Right atrium auricular region (tissue), 2 donors: ENCODE measurements at places on chromosomes 5 and 9.

DNA sequence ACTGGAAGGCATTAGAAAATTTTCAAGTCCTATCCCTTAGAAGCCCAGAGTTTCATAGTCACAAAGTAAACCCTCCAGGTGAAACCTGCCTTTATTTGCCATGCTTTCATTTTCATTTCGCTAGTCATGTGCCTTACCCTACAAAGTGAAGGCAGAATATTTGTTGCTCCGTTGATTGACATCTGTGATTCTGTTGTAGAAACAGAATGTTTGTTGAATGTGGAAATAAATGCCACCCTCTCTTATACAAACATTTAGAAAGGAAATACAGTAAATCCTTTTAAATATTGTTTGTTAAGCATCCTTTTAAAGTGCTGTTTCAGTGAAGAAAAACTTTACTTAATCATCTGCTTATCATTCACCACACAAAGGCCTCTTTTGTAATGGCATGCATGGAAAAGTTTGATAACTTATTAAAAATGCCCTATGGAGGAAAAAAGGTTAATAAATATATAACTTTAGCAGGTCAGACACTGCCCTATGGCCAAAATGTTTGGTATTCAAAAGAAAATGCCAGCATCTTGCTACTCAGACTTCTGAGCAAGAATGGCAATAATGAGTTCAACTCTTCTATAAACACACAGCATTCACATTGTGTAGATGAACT is 34.3 kb upstream of the CAST start:
- H3K4me3 ChIP-seq: no peak overlapping the region
- H3K4me1 ChIP-seq: no peaks in the 10 kb centered on the region
- no peak for DNase-seq
- no peak overlapping the region for H3K27ac ChIP-seq

DNA sequence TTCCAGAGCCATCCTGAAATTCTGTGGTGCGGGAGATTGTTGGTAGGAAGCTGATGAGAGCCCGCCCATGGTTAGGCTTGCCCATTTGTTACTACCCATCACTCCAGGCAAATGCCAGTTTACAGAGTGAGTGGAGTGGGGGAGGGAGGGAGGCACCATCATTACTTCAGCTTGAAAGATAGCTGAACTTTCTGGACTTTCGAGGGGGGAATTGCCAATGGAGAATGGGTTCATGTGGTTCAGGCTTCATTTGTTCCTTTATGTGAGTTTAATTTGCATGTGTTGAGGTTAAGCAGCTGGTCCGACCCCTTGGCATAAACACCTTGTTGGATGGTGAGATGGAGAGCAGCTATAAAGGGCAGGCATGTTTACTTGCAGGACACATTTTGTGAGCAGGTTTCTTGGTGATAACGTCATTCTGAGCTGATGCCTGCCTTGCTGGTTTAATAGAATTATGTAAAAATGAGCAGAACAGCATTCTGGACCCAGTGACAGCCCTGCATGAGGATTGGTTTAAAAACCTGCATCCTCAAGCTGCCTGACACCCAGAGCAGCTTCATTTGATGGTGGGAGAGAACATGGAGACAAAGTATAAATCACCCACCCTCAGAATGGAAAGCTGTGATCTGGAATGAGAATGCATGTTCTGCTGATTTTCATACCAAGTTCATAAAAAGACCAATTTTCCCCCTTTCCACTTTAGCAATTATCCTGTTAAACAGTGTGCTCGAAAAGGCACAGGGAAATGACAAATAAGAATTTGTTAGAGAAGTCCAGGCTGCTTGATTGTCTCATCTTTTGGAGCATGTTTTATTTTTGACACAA is 106.3 kb downstream of the TRIO start:
- no peak overlapping the region for H3K4me3 ChIP-seq
- H3K27ac ChIP-seq: no peak overlapping the region
- H3K4me1 ChIP-seq: no peaks in the 10 kb centered on the region

GRCh38 chr5:124866355-124867136 is 120.1 kb upstream of the ZNF608 start:
- DNase-seq: no peak
- H3K4me1 ChIP-seq: no peaks in the 10 kb centered on the region
- no peak overlapping the region for H3K4me3 ChIP-seq
- peak overlapping the region; percentile 69 for H3K27ac ChIP-seq
- H3K27me3 ChIP-seq: no peaks in the 10 kb centered on the region
- H3K36me3 ChIP-seq: no peaks in the 10 kb centered on the region

- no peak overlapping the region for H3K27ac ChIP-seq
- no peaks in the 10 kb centered on the region for H3K36me3 ChIP-seq
- H3K4me3 ChIP-seq: no peak overlapping the region
- H3K4me1 ChIP-seq: no peaks in the 10 kb centered on the region
- H3K27me3 ChIP-seq: no peaks in the 10 kb centered on the region
Observed at GRCh38 chr5:45355189-45355992, 340.8 kb downstream of the HCN1 start.

DNA sequence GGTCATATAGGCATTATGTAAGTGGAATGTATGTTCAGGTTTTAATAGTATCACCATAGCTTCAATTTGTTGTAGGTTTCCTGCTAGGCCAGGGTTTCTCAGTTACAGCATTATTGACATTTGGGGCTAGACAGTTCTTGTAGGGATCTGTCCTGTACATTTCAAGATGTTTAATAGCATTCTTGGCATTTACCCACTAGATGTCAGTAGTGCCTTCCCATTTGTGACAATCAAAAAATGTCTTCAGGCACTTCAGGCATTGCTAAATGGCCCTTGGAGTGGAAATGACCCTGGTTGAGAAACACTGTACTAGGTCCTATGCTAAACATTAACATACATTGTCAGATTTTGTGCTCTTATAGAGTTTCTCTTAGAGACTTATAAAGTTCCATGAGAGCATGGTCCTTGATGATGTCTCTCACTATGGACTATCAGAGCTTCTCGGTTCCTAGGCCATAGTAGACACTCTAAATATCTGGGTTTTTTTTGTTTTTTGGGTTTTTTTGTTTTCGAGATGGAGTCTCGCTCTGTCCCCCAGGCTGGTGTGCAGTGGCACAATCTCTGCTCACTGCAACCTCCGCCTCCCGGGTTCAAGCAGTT is 1.4 kb downstream of the KIF20A start:
- peaks cover 9% of the 10 kb centered on the region for H3K36me3 ChIP-seq
- no peaks in the 10 kb centered on the region for H3K27me3 ChIP-seq
- H3K27ac ChIP-seq: no peak overlapping the region

- no peak overlapping the region for H3K4me3 ChIP-seq
- DNase-seq: no peak
- H3K27me3 ChIP-seq: no peaks in the 10 kb centered on the region
- H3K27ac ChIP-seq: no peak overlapping the region
Observed at GRCh38 chr9:70136632-70137031, 93.0 kb downstream of the MAMDC2 start.

DNA sequence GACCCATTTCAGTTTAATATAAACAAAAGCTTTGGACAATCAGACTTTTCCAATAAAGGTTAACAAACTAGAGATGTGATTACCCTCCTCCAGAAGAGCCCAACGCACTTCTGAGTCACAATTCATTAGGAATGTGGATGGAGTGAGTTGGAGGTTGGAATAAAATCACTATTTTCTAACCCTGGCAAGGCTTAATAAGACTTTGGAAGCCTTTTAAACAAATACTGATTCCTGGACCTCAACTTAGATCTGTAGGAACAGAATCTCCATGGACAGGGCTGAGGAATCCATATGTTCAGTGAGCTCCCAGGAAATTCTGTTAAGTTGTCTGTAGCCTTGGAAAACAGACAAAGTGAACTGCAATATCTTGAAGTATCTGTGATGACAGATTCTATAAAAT is 233.5 kb upstream of the ELL2 start:
- H3K36me3 ChIP-seq: no peaks in the 10 kb centered on the region
- H3K4me3 ChIP-seq: no peak overlapping the region
- DNase-seq: no peak
- H3K27me3 ChIP-seq: no peaks in the 10 kb centered on the region
- no peak overlapping the region for H3K27ac ChIP-seq

GRCh38 chr9:79615038-79615437 is 43.3 kb downstream of the TLE4 start:
- H3K36me3 ChIP-seq: no peaks in the 10 kb centered on the region
- no peak for DNase-seq
- H3K4me1 ChIP-seq: no peaks in the 10 kb centered on the region

- H3K4me3 ChIP-seq: no peak overlapping the region
- H3K4me1 ChIP-seq: no peaks in the 10 kb centered on the region
- DNase-seq: no peak
- no peak overlapping the region for H3K27ac ChIP-seq
- no peaks in the 10 kb centered on the region for H3K36me3 ChIP-seq
- no peaks in the 10 kb centered on the region for H3K27me3 ChIP-seq
Observed at GRCh38 chr5:76114179-76114851, 31.1 kb downstream of the SV2C start.

DNA sequence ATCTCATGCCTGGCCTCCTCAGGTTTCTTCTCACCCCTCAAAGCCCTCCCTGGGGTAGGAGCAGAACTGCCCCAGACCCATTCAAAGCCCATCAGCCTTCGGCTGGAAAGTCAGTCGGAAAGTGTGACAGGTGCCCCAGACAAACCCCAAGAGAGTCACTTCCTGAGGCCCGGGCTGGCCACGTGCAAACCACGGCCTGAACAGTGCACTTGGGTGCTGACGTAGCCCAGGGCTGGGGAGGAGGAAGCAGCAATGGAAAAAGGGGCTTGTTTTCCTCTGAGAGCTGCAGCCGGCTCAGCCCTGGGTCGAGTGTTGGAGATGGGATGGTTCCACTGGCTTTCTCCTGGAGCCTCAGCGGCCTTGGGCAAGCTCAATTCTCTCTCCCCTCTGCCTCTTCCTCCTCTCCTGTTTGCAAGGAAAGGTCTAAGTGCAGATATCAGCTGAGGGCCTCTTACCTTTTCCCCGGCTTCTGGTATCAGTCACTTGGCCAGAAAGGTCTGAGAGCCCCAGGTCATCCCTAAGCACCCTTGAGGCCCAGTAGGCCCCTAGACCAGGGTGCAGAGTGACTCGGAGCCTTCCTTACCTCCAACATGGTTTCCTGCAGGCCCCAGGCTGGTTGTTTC is 5.9 kb upstream of the EGR1 start:
- H3K27ac ChIP-seq: no peak overlapping the region
- DNase-seq: no peak
- no peaks in the 10 kb centered on the region for H3K27me3 ChIP-seq
- no peaks in the 10 kb centered on the region for H3K36me3 ChIP-seq
- no peak overlapping the region for H3K4me3 ChIP-seq
- H3K4me1 ChIP-seq: no peaks in the 10 kb centered on the region
